ENCODE measurements at places on chromosomes 1 and 21.

DNA sequence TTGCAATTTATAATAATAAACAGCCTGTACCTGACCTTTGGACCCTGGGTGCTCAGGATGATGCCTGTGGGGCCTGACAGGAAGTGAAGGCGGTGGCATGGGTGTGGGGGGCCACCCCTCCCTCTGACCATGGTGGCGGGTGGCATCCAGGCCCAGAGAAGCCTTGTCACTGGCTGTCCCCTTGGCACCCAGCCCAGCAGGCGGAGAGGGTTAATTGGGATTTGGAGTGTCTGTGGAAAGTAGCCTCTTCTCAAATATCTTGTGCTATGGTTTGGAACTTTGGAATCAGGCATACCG is 20.5 kb downstream of the SOX13 start:
- no peak for DNase-seq

GRCh38 chr1:67948151-67949080 is 102.0 kb downstream of the DIRAS3 start:
- DNase-seq = no peak

DNA sequence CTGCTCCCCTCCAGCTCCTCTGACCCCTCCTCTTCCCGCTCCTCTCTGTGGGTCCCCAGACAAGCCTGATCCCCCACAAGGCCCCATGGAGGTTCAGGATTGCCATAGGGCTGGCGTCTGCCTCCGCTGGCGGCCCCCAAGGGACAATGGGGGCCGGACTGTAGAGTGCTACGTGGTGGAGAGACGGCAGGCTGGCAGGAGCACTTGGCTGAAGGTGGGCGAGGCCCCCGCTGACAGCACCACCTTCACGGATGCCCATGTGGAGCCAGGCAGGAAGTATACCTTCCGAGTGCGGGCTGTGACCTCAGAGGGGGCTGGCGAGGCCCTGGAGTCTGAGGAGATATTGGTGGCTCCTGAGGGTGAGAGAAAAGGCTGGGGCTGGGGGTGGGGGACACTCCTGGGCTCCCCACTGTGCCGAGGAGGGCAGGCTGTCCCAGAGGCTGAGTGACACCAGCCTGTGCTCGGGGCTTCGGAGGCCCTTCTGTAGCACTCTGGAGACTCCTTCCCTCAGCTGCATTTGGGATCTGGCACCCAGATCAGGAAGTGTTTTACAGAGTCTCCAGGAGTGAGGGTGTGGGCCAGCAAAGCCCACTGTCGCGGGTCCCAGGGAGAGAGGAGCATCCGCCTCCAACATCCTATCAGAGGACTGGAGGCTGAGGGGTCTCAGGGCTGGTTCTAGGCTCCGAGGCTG is 25.9 kb downstream of the IGFN1 start:
- DNase-seq = no peak

- DNase-seq = no peak
Measured at GRCh38 chr21:34916446-34916845, 132.7 kb downstream of the RUNX1 start.

GRCh38 chr1:186078245-186078644 is 296.8 kb downstream of the TPR start:
- peak; percentile 49 for DNase-seq
